ENCODE measurements at places on chromosomes 5 and 9.

GRCh38 chr9:122466456-122466855, 11.3 kb downstream of the OR1J1 start:
- DNase-seq, result no peak

- DNase-seq, result no peak
Measured at GRCh38 chr5:137506296-137506695, 7.2 kb upstream of the SPOCK1 start.

GRCh38 chr9:14560194-14560593, 133.0 kb downstream of the ZDHHC21 start:
- no peak for DNase-seq

DNA sequence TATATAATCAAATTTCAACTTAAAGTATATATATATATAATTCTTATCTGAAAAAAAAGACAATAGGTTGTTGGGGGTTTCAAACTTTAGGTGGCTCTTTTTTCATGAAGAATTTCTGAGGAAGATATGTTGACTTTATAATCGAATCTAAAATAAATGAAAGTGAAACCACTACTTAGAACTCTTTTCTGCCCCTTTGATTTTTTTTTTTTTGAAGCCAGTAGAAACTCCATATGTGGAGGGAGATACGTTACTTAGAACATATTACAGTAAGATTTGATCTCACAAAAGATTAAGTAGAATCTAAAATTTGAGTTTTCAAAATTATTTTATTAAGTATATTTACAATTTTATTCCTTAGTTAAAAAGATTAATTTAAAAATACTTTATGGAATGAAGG, 96.9 kb downstream of the ATG10 start:
- no peak for DNase-seq

GRCh38 chr5:128782446-128782845, 182.8 kb upstream of the SLC27A6 start:
- DNase-seq, result no peak

- no peak for DNase-seq
Measured at GRCh38 chr5:142931896-142932686, 161.9 kb downstream of the ARHGAP26 start.

DNA sequence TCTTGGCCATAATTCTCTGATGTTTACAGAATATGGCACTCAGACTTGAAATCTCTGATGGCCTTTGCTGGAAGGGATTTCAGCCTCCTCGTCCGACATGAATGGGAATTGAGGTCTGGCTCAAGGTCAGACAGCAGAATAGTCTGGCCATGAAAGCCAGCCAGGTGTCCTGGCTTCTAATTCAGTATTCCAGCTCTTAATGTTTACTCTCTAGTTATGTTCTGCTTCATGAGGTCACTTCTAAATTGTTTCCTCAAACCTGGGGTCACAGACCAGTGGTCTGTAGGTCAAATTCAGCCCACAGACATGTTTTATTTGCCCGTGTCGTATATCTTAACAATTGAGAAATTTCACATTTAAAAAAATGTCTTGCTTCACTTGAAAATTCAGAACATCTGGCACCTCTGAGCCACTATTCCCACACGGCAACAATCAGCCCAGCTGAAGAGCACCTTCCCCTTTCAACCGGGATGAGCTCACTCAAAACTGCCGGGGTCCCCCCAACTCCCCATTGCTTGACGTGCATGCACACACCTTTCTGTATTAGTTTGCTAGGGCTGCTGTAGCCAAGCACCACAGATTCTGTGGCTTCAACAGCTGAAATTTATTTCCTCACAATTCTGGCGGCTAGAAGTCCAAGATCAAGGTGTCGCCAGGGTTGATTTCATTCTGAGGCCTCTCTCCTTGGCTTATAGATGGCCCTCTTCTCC, 243.5 kb downstream of the ENC1 start:
- DNase-seq, result no peak

DNA sequence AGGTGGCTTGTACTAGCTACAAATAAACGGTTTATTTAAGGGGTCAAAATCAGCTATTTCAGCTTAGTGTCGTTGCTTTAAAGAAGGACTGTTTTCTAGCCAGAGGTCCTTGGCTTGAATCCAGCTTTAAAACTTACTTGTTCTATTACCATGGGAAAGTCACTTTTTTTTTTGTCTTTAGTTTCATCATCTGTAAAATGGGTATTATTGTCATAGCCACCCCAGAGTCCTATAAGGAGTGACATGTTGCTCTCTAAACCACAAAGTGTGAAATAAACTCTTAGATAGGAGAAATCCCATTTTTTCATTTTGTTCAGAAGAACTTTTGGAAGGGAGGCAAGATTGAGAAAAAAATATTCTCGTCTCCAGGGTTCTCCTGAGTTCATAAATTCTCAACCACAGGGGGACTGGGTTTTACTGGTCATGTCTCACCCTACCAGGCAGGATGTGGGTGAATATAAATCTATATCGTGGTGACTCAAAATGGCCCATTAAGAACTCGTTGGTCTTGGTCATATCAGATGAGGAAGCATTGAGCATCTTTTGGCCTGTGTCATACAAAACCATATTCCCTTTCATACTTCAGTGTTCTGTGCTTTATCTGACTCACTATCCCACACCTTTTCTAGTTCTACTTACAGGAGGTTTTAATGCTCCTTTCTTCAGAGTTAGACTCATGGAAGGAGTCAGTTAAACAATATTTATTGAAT, 202.7 kb upstream of the NR3C1 start:
- DNase-seq, result no peak

- DNase-seq, result peak; percentile 34
Measured at GRCh38 chr9:122816163-122816867, 12.1 kb downstream of the PDCL start.

GRCh38 chr5:168851902-168852321, 272.7 kb upstream of the PANK3 start:
- no peak for DNase-seq

DNA sequence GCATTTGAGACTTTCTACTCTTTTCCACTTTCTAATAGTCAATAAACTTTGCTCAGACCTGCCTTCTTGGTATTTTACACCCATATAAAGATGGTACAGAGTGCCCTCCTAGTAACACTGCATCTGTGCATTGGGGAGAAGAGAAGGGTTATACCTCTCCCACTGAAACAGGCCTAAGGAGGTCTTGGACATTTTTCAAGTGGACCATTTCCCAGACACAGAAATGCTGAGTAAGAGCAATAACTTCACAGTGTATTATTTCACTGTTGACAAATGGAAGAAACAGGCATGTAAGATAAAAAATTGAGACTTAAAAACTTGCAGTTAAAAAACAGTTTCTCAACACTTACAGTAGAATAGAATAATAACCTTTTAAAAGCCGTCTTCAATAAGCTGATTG, 1224.0 kb upstream of the CDH18 start:
- DNase-seq, result no peak

DNA sequence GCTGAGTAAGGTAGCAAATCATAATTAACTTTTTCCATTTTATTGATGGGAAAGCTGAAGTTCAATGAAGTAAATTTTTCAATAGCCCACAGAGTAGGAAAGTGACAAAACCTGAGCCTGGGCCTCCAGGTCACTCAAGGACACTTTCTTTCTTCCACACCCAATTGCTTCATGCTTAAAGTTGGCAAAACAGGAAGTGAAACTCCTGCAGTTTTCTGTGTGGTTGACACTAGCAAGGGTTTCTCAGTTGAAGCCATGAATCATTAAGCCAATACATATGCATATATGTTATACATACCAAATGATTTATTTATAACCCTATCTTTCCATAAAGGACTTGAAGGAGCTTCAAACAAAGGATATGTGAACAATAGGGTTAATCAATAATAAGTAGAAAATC, 13.9 kb downstream of the TLR4 start:
- DNase-seq, result peak; percentile 11

DNA sequence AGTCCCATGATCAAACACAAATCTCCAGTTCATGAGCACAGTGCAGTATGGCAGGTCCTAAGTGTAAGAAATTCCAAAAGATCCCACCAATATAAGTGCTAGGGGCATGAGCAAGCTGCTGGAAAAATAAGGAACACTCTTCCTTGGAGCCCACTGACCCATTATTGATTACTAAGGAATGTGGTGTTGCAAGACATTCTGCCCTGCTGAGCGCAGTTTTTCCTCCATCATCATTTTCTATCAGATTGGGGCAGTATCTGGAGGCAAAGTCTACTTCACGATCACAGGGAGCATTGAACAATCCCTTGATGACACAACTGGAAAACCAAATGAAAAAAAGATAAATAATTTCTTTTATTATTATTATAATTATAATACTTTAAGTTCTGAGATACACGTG, 129.2 kb downstream of the UGCG start:
- DNase-seq, result no peak

GRCh38 chr5:172503925-172504700, 49.8 kb upstream of the SH3PXD2B start:
- DNase-seq, result no peak

GRCh38 chr5:59479086-59479485, 414.4 kb downstream of the PDE4D start:
- no peak for DNase-seq

- DNase-seq, result no peak
Measured at GRCh38 chr5:130323804-130324454, 419.7 kb downstream of the CHSY3 start.

DNA sequence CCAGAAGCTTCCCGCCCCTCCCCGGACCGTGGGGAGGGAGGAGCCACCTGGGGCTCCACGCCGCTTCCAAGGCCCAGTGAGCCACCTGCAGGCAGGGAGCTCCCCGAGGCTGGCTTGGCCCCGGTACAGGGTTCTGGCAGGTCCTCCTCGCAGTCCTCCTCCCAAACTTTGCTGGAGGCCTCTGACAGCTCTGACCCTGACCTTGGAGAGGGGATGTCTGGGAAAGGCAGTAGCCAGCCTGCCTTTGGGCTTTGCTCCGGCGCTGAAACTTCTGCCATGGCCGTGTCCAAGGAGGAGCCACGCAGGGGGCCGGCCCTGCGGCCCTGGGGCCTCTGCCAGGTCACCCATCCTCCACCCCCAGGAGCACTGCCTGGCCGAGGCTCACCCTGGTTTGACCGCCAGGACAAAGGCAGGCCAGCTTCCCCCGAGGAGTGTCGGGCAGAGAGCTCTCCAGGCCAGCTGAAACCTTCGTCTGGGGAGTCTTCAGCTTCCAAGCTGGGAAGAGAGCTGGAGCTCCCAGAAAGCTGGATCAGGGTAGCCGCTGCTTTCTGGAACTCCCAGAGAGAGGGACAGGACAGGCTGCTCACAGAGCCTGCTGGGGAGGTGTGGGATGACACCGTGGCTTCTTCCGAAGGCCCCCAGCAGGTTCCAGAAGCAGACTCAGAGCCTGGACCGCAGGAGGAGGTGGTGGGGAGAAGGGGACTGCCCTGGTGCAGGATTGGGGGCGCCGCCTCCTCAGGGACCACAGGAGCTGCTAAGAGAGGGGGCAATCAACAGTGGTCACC, 9.0 kb upstream of the QSOX2 start:
- no peak for DNase-seq

GRCh38 chr5:56685503-56686217, 129.7 kb upstream of the MAP3K1 start:
- no peak for DNase-seq

- DNase-seq, result peak; percentile 38
Measured at GRCh38 chr9:93143830-93144530, 9.9 kb upstream of the NINJ1 start.

DNA sequence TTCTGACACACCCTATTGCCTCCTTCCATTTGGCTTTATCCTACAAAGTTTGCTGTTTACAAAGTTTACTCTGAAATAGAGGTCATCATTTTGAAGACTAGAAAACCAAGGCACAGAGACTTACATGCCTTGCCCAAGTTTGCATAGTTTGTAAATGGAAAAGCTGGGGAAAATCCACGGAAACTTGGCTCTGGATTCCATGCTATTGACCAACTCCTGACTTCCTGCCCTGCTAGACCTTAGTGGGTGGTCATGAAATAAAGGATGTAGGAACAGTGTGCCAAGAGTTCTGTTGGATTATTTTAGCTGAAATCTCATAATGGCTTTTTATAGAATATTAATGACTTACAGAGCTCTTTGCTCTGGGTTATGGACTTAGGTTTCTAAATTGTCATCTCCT, 69.5 kb downstream of the GRIA1 start:
- DNase-seq, result no peak

DNA sequence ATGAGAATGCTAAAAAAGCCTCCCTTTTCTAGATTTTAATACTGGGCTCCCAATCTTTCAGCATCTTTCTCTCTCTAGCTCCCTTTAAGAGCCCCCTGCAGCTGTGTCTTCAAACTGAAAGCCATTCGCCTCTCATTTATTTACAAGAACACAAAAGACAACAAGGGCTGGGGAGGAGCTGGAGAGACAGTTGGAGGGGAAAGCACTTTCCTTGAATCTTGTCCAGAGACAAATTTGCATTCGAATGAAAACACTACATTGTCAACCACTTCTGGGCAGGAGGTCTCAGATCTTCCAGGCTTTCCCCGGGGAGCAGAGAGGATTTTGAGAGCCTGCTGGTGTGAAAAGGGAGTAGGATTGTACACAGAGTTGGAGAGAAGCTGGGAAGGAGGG, 518.3 kb downstream of the CTNND2 start:
- DNase-seq, result no peak

DNA sequence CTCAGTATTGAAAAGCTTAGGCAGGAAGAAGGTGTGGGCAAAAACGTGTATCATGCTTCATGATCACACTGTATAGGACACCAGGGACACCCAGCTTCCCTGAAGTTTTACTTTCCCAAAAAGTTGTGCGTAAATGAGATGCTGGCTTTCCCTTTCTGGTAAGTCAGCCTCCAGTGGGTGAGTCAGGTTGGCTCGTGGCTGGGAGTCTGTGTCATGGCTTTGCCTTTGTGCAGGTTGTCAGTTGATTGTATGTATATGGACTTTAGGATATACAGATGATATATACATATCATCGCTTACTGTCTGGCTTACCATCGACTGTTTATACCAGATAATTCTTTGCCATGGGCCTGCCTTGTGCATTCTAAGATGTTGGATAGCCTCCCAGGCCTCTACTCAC, 34.2 kb downstream of the ADRB2 start:
- no peak for DNase-seq

- no peak for DNase-seq
Measured at GRCh38 chr9:93117924-93118862, 15.9 kb downstream of the NINJ1 start.

DNA sequence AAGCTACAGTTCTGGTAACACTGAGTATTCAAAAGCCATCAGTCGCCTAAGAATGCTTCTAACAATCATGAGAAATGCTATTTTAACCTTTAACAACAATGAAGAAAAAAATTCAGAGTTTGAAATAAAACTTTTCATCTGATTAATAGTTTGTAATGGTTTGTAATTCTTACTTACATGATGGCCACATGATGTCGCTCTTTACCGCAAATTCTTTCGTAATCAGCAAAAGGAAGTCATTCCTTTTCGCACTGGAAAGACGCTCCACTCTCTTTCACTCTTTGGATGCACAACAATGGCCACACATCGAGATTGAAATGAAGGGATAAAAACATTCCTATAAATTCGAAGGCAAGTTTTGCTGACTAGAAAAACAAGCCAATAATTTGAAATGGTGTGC, at the start of gene PCDHA7:
PCDHA7 (plus strand) TSS at position 277 of the 400 bp plus-strand sequence; CDS start at position 392, 115 bp downstream.
- DNase-seq, result no peak

- DNase-seq, result no peak
Measured at GRCh38 chr5:39178171-39178570, 41.2 kb downstream of the FYB1 start.

All from activated naive CD8-positive, alpha-beta T cell treated with anti-CD3 and anti-CD28 coated beads, Interleukin-2, amount 50 U/mL, for 24 hours (primary cell).